Tibial artery (tissue), 4 donors: ENCODE measurements at places on chromosomes 16 and 17.

GRCh38 chr16:714558-715476 is at the start of gene METRN:
Gene METRN, plus strand, starts transcription at chr16:715118. Its CDS starts 172 bp downstream, at chr16:715290.
- DNase-seq = peak; percentile 90

GRCh38 chr17:38898812-38899348 is 26.5 kb upstream of the LASP1NB start:
- DNase-seq = no peak

DNA sequence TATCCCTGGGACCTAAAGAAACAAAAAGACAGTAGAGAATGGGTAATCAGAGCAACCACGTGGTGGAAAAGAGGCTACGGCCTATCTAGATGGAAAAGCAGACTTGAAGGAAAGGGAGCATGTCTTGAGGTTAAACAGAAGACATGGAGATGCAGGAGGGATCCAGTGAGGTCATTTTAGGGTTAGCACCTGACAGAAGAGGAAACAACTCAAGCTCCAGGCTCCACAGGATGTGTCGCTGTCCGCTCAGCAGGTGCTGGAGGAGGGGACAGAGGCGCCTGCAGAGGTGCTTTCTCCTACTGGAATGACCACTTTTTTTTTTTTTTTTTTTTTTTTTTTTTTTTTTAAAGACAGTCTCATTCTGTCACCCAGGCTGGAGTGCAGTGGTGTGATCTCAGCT is 47.5 kb upstream of the CLEC3A start:
- DNase-seq = no peak

DNA sequence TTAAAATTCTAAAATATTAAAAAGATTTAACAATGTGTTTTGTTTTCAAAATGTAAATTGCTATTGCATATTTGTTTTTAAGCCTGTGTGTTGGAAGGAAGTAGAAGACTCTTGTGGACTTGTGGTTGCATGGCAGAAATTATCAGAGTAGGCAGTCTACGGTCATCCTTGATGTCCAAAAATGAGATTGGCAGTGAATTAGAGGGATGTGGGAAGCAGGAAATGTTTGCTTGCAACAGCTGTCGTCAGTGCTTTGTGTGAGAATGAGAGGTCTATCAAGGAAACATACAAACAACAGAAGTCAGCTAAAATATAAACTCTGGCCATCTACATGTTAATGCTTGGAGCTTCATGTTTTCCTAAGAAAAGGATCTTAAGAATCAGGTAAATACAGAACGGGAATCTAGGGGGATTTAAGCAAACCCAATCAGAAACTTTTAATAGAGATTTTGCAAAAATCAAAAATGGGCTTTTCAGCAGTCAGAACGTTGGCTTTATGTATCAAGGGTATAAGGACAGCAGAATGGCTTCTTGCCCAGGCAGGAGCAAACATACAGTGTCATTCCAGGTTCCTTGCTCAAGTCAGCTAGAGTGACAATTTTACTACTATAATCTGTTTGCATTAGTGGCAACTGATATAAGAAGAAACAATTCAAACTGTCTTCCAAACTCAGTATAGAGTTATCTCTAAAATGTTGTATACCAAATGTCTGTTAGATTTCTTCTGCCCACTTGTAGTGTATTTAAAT is 196.7 kb downstream of the CYB561 start:
- no peak for DNase-seq

- no peak for DNase-seq
Measured at GRCh38 chr17:33687831-33688230, 394.7 kb upstream of the ASIC2 start.

GRCh38 chr16:9060225-9060624 is 31.2 kb upstream of the HAPSTR1 start:
- DNase-seq = no peak

DNA sequence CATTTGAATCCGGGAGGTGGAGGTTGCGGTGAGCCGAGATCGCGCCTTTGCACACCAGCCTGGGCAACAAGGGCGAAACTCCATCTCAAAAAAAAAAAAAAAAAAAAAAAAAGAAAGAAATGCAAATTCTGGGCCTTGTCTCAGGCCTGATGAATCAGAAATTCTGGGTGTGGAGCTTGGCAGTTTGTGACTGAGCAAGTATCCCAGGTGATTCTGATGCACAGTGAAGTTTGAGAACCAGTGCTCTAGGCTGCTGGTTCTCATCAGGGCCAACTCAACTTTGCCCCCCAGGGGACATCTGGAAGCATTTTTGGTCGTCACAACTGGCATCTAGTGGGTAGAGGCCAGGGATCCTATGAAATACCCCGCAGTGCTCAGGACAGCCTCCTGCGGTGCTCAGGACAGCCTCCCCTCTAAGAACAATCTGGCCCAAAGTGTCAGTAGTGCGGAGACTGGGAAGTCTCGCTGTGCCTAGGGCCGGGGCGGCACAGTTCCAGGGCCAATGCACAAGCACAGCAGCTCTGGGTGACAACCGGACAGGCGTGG is 55.9 kb downstream of the SDK2 start:
- DNase-seq = no peak

- DNase-seq = no peak
Measured at GRCh38 chr17:76138234-76138895, 2.7 kb downstream of the FOXJ1 start.

- peak; percentile 81 for DNase-seq
Measured at GRCh38 chr17:80082403-80083135, 18.8 kb upstream of the GAA start.

DNA sequence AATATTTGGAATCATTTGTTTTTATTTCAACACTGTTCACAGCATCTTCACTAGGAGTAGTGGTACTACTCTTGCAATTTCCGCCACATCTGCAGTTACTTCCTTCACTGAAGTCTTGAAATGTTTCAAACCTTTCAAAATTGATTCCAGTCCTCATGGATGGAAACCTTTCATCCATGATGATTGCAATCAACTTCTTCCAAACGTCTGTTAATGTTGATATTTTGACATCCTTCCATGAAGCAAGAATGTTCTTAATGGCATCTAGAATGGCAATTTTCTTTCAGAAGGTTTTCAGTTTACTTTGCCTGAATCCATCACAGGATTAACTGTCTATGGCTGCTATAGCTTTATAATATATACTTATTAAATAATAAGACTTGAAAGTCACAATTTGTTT is 736.8 kb upstream of the CA10 start:
- DNase-seq = no peak

- no peak for DNase-seq
Measured at GRCh38 chr17:38511150-38512108, 83.2 kb downstream of the ARHGAP23 start.

GRCh38 chr17:14833201-14833785 is 431.8 kb downstream of the PMP22 start:
- DNase-seq = no peak

DNA sequence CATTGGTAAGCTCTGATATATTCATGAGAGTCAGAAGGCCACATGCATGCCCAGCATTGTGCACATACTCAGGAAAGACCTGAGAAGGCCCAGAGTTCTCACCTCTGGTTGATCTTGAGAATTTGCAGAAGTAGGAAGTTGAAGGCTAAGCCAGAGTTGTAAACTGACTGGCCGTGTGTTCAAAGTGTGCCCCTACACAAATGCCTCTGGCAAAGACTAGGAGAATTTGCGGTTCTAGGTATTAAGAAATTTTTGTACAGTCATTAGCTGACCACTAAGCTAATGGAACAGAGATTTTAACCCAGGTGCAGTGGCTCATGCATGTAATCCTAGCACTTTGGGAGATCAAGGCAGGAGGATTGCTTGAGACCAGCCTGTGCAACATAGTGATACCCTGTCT is 25.0 kb downstream of the FBXL20 start:
- no peak for DNase-seq

GRCh38 chr17:82154881-82155331 is 56.9 kb upstream of the FASN start:
- DNase-seq = no peak

DNA sequence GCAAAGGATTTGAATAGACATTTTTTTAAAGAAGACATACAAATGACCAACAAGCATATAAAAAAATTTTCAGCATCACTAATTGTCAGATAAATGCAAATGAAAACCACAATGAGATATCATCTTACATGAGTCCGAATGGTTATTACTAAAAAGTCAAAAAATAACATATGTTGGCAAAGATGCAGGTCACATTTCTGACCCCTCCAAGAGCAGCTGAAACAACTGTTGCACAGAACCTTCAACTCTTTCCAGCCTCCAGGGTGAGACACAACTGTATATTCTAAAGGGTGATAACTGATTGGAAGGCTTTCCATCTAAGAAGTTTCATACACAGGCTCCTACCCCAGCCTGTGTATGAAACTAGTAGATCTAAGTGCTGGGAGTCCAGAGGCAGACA is 51.9 kb downstream of the SLFN5 start:
- DNase-seq = no peak

GRCh38 chr17:68288375-68288774 is 2.6 kb downstream of the SLC16A6 start:
- DNase-seq = no peak

DNA sequence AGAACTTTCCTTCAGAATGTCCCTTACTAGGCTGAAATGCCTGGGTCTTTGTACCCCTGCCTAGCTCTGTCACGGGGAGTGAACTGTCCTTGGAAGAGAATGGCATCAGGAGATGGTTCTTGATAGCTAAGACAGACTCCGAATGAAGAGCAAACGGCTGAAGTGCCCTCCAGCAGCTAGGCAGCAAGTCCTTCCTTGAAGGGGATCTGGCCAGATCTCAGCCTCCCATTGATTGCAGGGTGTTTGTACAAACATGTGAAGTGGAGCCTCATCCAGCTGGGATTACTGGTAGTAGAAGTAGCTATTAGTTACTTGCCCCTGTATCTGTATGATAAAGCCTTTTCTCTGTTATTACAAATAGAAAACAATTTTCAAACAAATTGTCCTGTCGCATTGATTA is 30.9 kb downstream of the LRRC36 start:
- DNase-seq = no peak

DNA sequence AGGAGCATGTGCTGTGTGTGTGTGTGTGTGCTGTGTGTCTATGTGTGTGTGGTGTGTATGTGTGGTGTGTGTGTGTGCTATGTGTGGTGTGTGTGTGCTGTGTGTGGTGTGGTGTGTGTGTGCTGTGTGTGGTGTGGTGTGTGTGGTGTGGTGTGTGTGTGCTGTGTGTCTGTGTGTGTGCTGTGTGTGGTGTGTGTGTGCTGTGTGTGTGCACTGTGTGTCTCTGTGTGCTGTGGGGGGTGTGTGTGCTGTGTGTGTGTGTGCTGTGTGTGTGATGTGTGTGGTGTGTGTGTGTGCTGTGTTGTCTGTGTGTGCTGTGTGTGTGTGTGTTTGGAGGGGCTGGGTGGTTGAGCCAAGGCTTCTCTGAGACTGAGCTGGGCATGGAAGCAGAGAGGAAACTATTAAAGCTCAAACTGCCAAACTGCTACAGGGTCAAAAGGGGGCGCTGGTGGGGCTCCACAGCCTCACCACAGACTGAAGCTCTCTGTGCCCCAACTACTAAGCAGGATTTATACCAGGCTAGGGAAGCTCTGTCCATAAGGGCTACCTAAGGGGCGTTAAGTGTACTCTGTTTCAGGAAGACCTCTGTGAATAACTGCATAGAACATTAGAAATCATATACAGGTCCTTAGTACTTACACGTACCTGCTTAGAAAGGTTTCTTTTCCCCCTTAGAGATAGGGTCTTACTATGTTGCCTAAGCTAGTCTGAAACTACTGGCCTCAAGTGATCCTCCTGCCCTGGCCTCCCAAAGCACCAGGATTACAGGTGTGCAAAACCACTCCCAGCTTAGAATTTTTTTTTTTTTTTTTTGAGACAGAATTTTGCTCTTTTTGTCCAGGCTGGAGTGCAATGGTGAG is 27.8 kb upstream of the GHDC start:
- DNase-seq = no peak

GRCh38 chr17:2940352-2940751 is 123.1 kb downstream of the OR1D5 start:
- DNase-seq = peak; percentile 70

- no peak for DNase-seq
Measured at GRCh38 chr17:693791-694638, 20.6 kb downstream of the VPS53 start.
